ENCODE measurements at places on chromosomes 4 and X.

GRCh38 chr4:145785391-145786008, 105.6 kb downstream of the C4orf51 start:
- DNase-seq, result no peak

DNA sequence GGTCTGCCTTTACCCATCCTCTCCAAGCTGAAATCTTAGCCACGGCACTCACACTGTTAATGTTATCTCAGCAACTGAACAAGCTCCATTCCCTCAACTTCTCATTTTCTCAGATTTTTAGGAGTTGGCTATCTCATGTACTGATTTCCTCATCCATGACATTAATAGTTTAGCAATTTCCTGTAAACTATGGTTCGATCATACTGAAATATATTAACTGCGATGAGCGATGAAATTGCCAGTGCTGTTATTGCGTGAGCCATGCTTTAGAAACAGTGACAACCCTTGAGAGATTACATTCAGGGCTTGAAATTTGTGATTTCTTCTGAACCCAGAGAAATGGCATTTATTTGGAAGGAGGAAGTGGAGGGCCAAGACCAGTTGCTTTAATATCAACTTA, 223.7 kb downstream of the GPAT3 start:
- DNase-seq, result no peak

- no peak for DNase-seq
These were observed 58.2 kb downstream of the NLGN4X start for GRCh38 chrX:6170424-6170823.

DNA sequence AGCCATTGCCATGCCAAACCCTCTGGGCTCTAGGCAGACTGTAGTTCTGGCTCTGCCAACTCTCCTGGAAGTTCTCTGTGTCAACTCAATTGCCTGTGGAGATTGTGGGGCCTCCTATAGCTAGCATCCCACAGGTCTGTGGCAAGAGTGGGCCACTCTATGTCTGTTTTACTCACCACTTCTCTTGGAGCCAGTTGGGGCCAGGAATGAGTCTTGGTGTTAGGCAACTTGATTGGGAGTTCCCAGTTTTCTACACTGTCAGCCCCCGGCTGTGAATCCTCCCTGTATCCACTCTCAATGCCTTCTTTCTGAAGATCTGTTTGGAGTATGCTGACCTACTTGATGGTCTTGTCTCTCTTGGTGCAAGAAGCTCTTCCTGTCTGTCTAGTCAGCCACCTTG, 48.2 kb upstream of the EPGN start:
- DNase-seq, result no peak

GRCh38 chr4:134544303-134544770, 342.7 kb upstream of the PABPC4L start:
- peak; percentile 50 for DNase-seq

- DNase-seq, result no peak
These were observed 404.9 kb downstream of the ZNF674 start for GRCh38 chrX:46140272-46140671.
